ENCODE measurements at places on chromosomes 1 and 21.

DNA sequence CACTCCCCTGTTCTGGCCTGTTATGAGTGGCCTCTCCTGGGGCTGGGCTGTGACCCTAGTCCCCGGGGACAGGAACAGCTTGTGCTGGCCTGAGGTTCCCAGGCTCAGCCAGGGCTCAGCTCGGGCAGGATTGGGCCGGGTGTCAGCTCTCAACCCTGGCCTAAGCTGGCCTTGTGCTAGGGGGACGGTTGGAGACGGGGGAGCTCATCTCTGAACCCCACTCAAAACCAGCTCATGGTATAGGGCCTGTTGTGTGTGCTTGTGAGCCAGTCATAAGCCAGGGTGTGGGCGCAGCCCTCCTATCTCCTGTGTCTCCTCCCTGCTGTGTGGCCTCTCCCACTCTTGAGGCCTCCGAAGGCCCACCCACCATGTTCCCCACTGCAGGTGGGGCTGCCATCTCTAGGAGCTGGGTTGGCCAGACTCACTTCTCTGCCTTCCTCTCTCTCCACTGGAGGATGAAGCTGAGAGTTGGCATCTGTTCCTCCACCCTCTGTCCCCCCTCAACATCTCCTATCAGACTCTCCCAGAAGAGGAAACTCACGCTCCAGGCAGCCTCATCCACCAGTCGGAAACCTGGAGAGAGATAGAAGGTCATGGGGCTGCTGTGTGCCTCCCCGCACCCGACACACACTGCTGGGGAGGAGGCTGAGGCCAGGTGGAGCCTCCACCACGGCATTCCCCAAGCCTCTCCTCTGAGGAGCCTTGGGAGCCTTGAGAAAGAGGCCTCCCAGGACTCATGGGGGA is 1.4 kb downstream of the PEAR1 start:
- no peak for DNase-seq

DNA sequence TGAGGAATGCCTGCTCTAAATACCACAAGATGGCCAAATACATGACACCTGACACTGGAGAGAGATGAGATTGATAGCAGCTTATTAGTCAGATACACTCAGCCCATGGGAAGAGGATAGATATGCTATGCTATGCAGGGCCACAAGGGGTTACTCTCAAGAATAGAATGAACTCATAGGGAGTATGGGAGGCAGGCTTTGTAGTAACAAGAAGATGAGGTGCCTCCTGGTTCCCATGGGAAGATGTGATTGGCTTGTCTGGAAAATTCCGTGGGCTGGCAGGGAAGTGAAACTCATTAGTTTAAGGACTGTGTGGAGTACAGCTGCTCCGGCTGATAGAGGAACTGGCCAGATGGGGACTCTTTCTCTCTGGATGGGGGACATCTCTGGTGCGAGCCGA is 16.5 kb downstream of the CCDC30 start:
- DNase-seq, result no peak

DNA sequence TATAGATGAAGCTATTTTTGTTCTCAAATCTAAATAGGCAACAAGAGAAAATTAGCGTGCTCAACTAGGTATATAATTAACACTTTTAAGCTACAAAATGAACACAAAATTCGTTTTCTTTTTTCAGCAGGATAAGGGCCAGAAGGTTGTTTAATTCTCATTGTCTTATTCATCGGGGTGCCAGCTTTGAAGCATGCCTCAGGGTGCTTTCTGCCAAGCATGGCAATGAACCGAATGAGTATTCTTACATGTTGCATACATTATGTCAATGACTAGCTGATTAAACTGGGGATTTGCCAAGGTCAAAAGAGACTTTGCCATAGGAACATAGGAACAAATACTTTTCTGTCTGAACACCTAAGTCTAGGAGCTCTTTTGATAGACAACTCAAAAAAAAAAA is 102.0 kb upstream of the MAP1LC3C start:
- DNase-seq, result no peak

- DNase-seq, result no peak
Observed at GRCh38 chr1:75614399-75614756, 3.5 kb upstream of the SLC44A5 start.

GRCh38 chr1:155083865-155084721 is 5.5 kb downstream of the EFNA3 start:
- DNase-seq, result no peak

DNA sequence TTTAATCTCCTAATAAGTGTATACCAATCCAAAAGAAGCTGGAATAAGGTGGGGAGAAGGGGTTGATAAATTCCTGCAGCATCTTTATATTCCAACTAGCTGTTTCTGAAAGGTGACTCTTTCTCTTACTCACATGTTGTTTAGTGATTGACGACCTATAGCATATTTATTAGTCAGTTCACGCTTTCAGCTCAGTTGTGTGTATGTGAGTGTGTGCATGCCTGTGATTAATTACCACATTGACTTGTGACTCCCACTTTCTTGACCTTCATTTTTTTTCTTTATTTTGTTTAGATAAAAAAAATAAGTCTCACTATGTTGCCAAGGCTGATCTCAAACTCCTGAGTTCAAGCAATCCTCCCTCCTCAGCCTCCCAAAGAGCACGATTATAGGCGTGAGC is 44.4 kb downstream of the ATP2B4 start:
- no peak for DNase-seq

DNA sequence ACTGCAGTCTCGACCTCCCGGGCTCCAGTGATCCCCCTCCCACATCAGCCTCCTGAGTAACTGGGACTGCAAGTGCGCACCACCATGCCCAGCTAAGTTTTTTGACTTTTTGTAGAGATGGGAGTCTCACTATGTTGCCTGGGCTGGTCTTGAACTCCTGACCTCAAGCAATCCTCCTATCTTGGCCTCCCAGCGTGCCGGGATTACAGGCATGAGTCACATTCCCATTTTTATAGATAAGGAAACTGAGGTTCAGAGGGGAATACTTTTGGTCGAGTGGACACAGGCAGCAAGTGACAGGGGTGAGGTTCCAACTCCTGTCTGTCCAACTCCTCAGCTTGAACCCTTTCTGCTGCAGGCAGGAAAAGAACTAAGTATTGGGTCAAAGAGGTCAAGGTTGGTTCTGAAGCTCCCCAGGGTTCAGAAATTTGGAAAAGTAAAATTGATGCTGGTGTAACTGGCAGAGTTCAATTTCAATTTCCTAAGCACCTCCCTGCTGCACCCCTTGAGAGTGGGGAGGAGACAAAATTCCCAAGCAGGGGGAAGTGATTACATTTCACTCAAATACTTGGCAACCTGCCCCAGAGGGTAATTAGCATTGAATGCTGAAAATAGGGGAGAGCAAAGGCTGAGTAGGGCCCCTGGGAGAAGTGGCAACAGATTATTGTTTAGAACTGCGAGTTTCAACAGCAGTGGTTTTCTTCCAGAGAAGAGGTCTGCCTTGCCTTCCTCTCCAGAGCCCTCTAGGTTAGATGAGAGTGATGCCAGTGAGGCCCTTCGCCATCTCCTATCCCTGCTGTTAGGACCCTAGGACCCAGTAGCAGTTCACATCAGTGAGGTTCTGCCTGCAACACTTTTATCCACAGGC is 17.5 kb upstream of the ALPL start:
- no peak for DNase-seq

DNA sequence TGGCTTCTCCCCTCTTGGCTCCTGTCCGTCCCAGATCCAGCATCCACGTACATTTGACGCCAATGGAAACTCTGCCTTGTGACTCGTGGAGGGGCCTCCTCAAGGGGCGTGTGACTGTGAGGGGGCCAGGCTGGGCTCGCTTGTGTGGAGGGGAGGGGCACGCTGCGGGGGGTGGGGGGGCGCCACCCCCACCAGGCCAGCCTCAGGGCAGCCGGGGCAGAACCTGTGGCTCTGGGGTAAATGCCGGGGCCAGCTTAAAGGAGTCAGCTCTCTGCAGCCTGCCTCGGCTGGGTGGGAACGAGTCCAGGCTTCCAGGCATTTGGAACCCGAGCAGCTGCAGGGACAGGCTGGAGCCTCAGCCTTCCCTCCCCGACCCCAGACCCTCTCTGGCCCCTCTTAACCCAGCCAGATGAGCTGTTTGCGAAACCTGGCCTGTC is 94.1 kb downstream of the SIK1 start:
- no peak for DNase-seq

- DNase-seq, result no peak
Observed at GRCh38 chr1:47582891-47583608, 145.2 kb downstream of the FOXD2 start.

Data from activated CD4-positive, alpha-beta T cell treated with anti-CD3 and anti-CD28 coated beads, Interleukin-2, amount 10 ng/mL, durations not matched to agents 24 days and 14 days (primary cell).